ENCODE measurements at places on chromosomes 11 and 22.

- DNase-seq: no peak
Measured at GRCh38 chr11:17026487-17027082, 12.4 kb upstream of the PLEKHA7 start.

GRCh38 chr11:34259087-34259486, 98.7 kb downstream of the ABTB2 start:
- DNase-seq: no peak

DNA sequence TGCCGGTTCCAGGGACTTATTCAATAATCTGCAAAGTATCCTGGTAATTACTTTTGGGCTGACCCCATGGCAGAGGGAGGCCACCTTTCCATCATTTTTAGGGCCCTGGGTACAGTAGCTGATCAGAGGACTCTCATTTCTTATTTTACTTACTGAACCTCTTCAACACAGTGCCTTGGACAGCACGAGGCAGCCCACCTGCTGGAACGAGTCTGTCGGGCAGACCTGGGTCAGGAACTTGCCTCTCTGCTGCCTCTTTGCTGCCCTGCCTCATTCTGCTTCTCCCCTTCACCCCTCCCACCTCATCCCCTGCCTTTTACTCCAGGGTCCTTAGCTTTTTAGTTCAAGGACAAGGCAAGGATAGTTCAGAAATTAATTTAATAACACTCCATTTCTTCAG, 204.5 kb downstream of the CSNK2A3 start:
- DNase-seq: no peak

GRCh38 chr11:33700063-33700501, 544 bp downstream of the C11orf91 start:
- no peak for DNase-seq

GRCh38 chr11:83715927-83716535, 429.9 kb upstream of the CCDC90B start:
- DNase-seq: no peak

- no peak for DNase-seq
Measured at GRCh38 chr11:94948070-94948617, 25.2 kb downstream of the CWC15 start.

DNA sequence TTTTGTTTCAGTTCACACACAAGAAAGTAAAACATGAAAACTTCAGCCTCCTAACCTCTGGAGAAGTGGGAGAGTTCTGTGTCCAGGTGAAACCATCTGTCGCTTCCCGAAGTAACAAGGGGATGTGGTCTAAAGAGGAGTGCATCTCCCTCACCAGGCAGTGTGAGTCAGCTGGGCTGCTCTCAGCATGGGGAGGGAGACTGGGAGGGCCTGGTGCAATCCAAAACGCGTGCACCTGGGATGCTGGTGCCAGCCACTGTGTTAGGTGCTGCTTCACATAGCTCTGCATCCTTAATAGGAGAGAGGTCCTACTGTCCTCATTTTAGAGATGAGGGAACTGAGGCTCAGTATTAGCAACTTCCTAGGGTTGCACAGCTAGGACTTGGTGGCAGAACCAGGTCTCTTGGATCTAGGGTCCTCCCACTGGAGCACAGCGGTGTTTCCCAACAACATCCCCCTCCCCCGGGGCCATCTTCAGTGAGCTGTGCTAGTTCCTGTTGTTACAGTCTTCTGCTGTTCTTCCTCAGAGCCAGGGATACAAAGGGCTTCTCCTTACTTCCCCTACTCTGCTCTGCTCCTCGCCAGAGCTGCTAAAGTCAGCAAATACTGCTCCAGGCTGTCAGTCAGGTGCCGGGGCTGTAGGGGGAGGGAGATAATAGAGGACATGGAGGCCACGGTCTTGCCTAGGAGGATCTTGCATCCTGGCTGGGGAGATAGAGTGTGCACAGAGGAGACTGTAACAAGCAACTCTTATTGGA, 8.0 kb downstream of the IL10RA start:
- no peak for DNase-seq

DNA sequence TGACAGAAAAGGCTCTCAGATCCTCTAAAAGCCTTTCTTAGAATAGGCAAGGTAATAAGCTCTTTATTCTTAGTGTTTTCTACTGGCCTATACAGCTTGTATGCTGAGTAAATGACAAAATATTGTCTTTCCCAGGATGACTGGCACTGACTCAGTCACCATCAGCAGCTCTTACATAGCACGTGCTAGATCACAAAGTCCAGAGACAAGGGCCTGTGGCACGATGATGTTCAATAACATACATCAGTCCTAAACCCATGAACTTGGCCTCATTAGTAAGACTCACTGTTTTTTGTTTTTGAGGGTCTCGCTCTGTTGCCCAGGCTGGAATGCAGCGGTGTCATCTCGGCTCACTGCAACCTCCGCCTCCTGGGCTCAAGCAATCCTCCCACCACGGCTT, 42.7 kb downstream of the CELF1 start:
- no peak for DNase-seq

GRCh38 chr11:12797996-12798395, 123.8 kb downstream of the TEAD1 start:
- no peak for DNase-seq

GRCh38 chr22:37503850-37504249, 15.4 kb downstream of the CARD10 start:
- DNase-seq: no peak

DNA sequence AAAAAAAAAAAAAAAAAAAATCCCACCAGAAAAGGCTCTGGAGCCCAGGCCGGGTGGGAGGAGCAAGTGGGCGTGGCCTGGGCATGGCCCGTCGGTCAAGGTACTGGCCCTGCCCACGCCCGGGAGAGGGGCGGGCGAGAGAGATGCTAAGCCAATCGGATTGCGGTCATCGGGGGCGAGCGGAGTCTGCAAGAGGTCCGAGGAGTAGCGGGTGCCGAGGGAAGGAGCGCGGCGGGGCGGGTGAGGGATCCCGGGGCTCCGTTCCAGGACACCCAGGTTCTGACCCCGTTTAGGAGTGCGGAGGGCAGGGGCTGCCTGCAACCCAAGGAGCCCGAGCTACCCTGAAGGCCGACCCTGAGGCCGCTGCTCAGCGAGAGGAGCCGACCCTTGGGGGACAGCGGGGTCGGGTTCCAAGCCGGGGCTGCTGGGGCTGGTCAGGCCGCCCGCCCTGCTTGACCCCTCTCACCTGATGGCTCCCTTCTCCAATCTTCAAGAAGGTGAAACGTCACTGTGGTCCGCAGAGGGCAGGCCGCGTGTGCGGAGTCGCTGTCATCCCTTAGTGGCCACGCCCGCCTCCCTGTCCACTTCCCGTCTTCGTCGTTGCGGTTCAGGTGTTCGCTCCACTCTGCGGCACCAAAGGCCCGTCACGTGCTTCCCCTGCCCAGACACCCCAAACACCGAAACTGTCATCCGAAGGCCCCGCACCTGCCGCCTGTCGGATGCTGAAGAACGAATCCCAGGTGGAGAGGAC, 11.1 kb upstream of the TAB1 start:
- peak; percentile 33 for DNase-seq

- no peak for DNase-seq
Measured at GRCh38 chr11:43071338-43071737, 240.5 kb upstream of the API5 start.

- no peak for DNase-seq
Measured at GRCh38 chr11:2268729-2269600, 1.4 kb downstream of the ASCL2 start.

GRCh38 chr11:130034236-130034635, 31.6 kb upstream of the PRDM10 start:
- no peak for DNase-seq

Measured in GOT3 (cell line).